ENCODE measurements at places on chromosomes 13 and 19.

DNA sequence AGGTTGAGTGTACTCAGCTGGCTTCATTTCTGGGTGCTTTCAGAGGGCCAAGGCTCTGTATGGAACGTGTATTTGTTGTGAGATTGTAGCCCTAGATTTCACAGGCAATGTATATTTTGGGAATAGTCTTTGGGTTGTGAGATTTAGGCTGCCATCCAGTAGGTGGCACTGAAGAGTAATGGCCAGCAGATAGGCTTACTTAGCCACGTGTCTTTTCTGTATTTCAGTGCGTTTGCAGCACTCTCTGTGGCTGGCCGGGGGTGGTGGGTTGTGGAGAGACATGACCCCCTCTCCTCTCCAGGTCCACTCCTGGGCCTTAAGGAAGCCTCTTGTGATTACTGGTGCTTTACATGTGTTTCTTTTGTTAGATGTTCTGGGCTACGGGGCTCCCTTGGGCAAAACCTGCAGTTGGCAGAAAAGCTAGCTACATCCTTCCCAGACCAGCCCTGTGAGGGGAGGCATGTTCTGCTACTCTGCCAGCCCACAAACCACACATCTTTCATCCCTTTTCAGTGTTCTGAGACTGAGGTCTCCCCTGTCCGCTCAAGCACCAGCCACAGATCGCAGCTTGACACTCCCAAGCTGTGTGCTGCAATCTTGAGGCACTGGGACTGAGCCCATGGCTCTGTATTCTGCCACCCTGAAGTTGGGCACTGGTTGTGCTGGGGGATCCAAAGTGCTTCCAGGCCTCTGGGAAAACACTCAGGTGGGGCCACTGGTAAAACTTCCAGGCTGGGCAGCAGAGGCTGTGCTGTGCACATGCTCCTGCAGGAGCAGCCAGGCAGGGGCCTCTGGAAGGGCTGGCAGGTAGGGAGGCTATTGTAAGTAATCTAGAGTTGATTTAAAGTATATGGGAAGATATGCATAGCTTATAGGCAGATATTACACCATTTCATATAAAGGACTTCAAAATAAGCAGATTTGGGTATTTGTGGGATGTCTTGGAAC is 1096.8 kb upstream of the PCDH20 start:
- peak; percentile 62 for DNase-seq

DNA sequence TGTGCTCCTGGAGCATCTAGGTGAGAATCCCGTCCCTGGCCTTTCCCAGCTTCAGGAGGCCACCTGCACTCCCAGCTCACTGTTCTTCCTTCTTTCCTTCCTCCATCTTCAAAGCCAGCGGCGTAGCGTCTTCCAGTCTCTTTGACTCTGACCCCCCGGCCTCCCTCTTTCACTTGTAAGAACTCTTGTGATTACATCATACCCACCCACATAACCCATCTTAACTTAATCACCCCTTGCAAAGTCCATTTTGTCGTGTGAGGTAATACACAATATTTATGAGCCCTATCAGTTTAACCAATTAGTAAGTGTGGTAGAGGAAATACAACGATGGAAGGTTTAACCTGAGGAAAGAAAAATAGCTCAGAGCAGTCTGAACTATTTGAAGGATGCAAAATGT is 4.6 kb upstream of the CDC16 start:
- no peak for DNase-seq

DNA sequence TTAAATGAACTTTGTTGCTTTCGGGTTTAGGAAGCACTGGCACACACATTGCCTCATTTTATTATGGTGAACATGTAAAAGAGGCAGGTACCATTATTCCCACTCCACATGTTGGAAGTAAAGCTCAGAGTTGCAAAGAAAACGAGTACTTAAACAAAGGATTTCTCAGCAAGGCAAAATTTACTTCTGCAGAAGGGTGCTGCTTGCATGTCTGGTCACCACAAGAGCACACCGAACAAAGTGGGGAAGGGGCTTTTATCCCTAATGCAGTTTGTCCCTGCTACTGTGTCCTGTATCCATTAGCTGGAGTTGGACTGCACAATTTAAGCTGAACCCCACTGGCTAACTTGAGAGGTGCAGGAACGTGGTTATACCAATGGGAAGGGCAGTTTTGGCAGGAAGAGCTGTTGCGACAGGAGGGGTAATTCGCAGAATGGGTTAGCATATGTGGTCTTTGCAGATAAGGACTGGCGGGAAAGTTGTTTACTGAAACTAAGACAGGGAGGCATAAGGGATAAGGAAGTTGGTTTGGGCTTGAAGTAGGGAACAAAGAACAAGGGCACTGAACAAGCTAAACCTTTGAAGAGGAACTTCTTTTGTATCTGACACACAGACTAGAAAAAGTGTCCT is 545.5 kb downstream of the UQCRFS1 start:
- DNase-seq: no peak

- DNase-seq: no peak
Measured at GRCh38 chr13:46176756-46177155, 5.2 kb downstream of the LCP1 start.

- DNase-seq: no peak
Measured at GRCh38 chr19:19154768-19155494, 15.1 kb downstream of the MEF2B start.

DNA sequence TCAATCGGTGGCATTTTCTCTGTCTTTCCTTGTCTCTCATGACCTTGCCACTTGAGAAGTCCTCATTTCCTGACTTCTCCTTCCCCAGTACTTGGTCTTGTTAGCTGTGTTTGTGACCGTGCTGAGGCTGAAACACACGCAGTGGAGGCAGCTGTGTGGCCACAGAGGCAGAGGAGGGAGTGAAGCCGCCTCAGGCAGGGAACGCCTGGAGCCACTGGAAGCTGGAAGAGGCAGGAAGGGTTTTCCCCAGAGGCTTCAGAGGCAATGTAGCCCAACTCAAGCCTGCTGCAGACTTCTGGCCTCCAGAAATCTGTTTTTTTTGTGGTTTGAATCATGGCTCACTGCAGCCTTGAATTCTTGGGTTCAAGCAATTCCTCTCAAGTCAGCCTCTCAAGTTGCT is 29.2 kb upstream of the ARGLU1 start:
- peak; percentile 36 for DNase-seq

DNA sequence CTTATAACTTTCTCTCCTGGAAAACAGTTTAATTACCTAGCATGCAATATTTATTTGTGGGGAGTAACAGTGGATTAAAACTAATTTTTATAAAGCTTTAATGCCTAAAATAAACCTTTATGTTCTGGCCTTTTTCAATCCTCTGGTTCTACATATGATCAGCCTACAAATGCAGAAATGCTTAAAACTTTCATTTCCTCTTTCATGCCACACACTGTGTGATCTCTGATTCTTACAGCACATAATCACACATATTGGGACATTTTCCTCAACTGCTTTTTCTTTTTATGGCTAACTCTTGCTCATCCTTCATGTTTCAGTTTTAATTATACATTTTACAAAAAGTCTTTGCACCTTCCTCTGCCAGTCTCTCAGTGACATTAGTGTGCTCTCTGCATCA is 910.8 kb upstream of the SLITRK6 start:
- no peak for DNase-seq

GRCh38 chr13:26575244-26575643 is 17.8 kb downstream of the WASF3 start:
- DNase-seq: no peak

DNA sequence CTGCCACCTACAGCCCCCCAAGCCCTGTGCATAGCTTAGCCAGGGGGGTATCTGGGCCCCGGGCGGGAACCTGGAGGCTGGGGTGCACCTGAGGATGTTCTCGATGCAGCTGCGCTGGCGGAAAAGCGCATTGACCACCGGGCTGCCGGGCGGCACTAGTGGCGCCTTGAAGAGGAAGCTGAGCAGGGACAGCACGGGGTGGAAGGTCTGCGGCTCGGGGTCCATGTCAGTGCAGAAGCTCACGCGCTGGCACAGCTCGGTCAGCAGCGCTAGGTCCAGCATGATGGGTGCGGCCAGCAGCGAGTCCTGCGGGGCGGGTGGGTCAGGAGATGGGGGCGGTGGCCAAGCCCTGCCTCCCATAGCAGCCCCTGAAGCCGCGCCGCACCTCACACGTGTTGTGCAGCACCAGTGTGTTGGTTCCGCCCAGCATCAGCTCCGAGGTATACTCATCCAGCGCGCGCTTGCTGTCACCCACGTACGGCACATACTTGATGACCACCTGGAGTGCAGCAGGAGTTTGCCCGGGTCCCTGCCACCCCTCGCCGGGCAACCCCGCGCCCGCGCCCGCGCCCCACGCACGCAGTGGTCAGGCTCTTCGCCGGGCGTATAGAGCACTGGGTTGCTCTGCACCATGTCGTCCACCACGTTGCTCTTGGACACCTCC is 2.6 kb downstream of the ISYNA1 start:
- DNase-seq: peak; percentile 18

DNA sequence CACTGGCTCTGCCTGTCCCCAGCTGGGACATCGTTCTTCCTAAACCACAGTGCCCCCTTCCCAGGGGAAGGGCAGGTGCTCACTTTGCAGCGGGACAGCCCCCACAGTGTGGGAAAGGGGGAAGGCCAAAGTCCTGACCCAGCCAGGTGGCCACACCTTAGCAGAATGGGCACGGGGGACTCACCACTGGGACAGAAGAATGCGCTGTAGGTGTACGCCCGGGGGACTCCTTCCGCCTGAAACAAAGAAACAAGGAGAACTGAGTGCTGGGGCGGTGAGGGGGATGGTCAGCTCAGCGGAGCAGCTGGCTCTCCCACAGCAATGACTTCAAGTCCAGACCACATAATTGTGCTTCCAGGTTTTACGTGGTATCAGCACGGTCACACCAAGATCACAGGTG is 49.4 kb downstream of the F2RL3 start:
- DNase-seq: no peak

DNA sequence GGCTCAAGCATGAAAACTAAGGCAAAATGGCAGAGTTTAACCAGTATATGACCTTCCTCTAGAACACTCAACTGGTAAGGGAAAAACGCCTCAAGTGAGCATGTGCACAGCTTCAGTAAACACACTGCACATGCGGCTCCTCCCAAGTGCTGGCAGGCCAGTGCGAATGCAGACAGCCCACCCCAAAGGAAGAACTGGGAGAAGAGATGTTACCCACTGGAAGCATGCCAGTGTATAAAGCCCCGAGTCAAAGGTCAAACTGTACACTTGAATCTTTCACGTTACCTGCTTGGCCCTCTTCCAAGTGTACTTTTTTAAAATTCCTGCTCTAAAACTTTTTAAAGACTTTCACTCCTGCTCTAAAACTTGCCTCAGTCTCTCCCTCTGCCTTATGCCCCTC is 19.2 kb upstream of the RCBTB1 start:
- DNase-seq: no peak

GRCh38 chr19:18502638-18503294 is 19.1 kb downstream of the ELL start:
- DNase-seq: no peak

- DNase-seq: no peak
Measured at GRCh38 chr13:25887962-25888655, 163.7 kb downstream of the SHISA2 start.

DNA sequence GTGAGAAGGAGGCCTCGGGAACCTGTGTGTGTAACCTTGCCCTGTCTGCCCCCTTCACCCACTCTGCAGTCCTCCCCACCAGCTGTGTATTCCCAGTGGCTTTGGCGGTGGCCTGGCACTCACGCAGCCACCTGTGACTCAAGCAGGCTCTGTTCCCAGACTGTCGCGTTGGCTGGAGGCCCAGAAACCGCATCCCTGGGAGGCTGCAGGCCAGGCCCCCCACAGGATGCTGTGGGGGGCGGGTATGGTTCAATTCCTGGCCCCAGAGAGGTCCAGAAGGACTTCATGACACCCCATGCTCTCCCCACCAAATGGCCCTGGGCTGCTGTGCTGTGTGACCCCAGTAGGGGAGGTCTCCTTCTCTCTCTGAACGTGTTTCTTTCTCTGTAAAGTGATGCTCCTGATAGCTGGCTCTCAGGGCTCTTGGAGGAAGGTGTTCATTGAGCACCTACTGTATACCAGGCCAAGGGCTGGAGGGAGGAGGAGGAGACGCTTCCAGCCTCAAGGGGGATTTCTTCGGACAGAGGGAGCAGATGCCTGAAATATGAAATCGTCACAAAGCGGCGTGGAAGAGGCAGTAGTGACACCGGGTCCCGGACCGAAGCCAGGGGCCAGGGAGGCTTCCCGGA is 1.9 kb upstream of the LINGO3 start:
- DNase-seq: no peak

All from glutamatergic neuron (in vitro differentiated cells).